ENCODE measurements at places on chromosomes 12 and 14.

DNA sequence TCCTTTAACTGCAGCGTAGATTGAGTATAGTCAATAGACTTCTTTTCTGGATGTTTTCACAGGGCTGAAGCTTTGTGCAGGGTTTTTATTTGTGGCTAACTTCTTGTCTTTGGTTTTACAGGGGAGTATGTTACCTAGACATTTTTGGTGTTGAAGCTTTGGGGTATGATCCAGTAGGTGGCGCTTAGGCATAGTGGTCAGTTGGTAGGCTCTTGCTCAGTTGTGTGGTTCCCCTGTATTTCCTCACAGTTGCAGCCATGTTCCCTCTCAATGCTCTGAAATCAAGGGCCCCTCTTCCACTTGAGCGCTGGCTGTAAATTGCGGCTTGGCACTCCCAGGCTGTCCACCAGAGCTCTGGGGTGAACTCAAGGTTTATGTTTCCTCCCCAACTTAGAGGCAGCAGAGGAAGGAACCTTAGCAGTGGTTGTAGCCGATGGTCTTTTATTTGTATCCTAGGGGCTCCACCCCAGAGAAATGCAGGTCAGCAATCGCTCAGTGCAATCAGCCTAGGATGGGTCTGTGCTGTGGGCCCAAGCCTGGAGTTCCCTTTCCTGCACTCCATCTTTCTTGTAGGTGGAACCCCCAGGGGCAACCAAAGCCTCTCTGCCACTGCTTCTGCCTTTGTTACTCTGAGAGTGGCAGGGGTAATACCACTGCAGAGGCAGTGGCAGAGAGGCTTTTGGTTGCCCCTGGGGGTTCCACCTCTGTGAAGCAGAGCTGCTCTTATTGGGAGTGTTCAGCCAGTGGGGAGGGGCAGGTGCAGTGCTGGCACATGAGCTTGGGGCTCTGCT is 55.1 kb downstream of the CMAS start:
- DNase-seq: peak; percentile 24

GRCh38 chr12:24955389-24955788 is 6.5 kb upstream of the BCAT1 start:
- no peak for DNase-seq

DNA sequence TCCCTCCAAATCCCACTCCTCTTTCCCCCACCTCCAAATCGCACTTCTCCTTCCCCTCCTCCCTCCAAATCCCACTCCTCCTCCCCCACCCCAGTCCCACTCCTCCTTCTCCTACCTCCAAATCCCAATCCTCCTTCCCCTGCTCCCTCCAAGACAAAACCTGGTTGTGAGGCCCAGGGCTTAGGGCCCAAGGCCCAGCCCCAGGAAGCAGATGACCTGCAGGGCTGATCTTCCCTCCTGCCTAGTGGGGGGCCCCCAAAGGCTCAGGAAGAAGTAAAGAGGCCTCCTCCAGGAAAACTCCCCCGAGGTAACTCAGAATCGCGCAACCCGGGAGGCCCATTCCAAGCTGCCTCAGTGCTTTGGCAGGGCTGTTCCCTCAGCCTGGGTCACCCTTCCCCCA is 34.4 kb downstream of the NCOR2 start:
- no peak for DNase-seq

DNA sequence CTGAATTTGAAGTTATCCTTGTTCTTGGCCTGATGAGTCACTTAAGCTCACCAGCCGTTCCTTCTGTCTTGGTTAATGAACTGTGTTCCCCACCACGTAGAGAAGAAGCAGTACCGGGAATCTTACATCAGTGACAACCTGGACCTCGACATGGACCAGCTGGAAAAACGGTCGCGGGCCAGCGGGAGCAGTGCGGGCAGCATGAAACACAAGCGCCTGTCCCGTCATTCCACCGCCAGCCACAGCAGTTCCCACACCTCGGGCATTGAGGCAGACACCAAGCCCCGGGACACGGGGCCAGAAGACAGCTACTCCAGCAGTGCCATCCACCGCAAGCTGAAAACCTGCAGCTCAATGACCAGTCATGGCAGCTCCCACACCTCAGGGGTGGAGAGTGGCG is 68.2 kb downstream of the FRMD6 start:
- DNase-seq: no peak

DNA sequence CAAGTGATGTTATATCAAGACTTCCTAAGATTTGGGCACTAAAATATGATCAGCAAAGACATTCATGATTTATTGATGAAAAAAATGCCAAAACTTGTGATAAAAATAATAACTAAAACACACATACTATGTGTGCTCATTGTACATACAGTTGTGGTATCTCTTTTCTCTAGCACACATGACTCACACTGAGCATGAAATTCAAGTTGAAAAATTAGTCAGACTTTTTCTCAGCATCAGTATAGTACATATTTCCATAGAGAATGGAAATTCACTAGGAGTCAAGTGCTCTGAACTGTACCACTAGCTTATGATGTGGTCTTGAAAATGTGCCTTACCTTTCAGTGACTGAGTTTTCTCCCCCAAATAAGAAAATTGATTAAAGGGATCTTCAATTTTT is 471.8 kb upstream of the FLRT2 start:
- no peak for DNase-seq

DNA sequence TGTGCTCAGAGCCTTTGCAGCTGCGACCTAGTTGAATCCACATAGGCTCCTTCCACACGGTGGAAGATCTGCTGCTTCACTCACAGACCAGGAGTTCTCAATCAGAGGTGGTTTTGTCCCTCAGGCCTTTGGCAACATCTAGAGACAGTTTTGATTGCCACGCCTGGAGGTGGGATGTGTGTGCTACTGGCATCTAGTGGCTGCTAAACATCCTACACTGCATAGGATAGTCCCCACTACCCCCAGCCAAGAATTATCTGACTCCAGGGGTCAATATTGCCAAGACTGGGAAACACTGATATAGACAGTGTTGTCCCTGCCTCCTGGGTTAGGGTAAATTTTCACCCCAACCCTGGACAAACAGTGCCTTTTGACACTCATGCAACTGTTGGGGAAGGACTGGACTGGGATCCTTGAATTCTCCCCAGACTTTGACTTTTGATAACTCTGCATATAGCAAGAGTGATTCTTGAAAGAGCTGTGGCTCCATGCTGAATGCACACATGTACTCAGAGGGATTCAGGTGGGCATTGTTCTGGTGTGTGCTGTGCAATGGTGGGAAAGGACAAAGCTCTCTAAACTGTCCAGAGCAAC is 39.8 kb downstream of the BAZ2A start:
- peak; percentile 5 for DNase-seq

- DNase-seq: no peak
These were observed 15.8 kb downstream of the KRT7 start for GRCh38 chr12:52248541-52249461.

- no peak for DNase-seq
These were observed 26.0 kb downstream of the GEMIN2 start for GRCh38 chr14:39140170-39140569.

GRCh38 chr14:67392123-67392522 is 19.8 kb downstream of the PLEK2 start:
- DNase-seq: no peak

GRCh38 chr12:128829861-128830504 is 6.2 kb upstream of the SLC15A4 start:
- DNase-seq: no peak

DNA sequence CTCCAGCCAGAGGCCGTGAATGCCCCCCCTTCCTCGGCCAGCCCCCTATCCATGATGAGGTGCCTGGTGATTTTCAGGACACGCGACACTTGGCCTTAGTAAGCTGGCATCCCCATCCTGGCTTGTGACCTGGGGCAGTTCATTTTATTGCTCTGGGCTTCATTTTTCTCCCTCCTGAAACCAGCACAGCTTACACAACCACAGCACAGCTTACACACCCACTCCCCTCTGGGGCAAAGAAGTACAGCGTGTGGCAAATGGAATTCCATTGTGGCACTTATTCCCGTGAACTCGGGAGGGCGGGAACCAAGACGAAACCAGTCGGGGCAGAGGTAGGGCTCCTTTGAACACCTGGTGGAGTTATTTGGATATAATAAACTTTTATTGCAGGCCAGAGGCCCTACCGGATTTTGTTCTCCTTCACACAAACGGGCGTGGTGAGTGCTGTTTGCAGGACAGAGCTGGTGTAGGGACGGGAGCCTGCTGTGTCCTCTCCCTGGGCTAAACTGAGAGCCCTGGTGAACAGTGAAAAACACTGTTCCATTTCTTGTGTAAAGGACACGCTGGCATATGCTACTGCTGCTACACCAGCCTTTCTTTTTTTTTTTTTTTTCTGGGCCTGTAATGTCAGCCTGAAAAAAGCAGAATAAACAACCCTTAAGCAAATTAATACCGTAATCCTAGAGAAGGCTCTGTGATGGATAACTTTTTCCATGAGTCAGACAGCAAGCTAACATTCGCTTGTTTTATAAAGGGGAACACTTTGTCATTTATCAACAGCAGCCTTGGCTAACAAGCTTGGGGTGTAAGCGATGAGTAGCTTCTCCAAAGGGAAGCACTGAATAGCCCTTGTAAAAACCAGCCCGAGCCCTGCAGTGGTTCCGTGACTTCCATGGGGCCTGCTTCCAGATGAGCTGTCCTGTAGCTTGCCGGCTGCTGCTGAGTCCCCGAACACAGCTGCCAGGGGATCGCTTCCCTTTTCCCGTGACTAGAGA is 29.3 kb downstream of the CD9 start:
- no peak for DNase-seq

- no peak for DNase-seq
These were observed 7.0 kb downstream of the KRT6B start for GRCh38 chr12:52444647-52445595.

DNA sequence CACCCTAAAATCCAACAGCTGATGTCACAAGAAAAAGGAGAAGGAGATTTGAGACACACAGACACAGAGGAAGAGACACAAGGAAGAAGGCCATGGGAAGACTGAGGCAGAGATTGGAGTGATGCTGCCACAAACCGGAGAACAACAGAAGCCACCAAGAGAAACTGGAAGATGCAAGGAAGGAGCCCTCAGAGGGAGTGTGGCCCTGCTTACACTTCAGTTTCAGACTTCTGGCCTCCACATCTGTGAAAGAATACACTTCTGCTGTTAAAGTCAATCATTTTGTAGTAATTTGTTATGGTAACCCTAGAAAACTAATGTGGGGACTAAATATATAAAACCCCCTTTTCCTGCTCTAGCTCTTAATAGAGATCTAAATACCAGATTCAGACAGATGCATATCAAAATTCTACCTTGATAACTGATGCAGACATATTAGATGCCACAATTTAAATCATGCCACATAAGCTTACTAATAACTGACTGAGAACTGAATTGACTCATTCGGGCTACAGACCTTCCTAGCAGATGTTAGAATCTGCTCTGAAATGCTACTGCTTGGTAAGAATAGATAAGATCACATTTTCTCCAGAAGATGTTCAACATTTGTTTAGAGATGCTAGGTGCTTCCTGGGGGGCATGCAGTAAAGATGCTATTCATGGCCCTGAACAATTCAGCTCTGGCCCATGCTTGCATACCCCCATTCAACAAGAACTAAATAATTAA is 113.1 kb upstream of the CCND2 start:
- no peak for DNase-seq

- DNase-seq: no peak
These were observed 15.2 kb downstream of the HHIPL1 start for GRCh38 chr14:99660006-99660566.

DNA sequence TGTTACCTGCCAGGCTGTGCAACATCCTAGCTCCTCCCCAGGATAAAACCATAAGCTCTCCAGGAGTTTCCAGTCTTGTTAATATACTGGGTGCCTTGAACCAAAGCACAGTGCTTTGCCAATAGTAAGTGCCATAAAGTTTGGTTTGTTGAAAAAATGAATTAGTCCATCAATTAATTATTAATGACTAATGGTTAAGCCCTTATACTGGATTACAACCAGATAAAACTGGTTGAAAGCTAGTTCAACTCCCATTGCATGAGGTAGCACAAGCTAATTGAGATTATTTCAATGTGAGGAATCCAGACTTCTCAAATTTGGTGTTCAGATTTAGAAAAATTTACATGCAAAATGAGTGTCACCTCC is 1.6 kb upstream of the KRT3 start:
- DNase-seq: no peak

- no peak for DNase-seq
These were observed 266.8 kb downstream of the ADAMTS20 start for GRCh38 chr12:43285159-43285598.
